AG09309 (cell line): ENCODE measurements at places on chromosomes 6 and 20.

GRCh38 chr6:57242505-57242904, 20.4 kb upstream of the RAB23 start:
- peak; percentile 89 for DNase-seq

DNA sequence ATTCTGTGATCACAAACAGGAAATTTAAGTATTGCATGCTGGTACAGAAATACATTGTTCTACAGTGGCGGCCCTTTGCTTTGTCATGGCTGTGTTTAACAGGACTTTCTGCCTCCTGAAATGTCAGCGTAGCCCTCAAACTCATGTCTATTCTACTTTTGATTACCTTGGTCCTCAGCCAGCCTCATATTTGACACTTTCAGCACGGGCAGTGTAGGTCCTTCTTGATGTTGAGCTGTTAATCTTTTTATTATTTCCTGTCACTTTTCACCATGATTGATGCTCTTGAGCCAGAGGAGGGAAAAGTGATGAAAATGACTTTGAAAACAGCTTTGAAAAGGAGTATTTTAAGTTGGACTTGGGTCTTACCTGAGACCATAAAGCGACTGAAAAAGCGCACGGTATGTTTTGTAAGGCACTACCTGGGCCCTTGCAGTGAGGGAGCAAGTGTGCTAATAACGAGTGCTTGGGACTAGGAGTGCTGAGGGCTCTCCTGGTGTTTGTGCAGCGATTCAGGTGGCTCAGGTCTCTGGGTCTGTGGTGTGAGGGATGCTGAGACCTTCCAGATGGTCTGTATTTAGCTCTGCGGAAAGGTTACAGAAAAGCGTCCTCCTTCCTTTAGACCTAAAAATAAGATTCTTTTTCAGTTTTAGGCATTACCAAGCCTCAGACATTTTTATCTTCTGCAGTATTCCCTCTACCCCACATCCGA, 45.2 kb upstream of the RREB1 start:
- DNase-seq = no peak

- no peak for DNase-seq
Observed at GRCh38 chr20:2536560-2536986, at the start of gene TMC2. Gene TMC2 (plus strand): TSS chr20:2536573. CDS start chr20:2536622, 49 bp downstream.

- DNase-seq = no peak
Observed at GRCh38 chr6:29941471-29941870, 861 bp upstream of the HLA-A start.

- DNase-seq = no peak
Observed at GRCh38 chr6:38824243-38824894, 109.3 kb downstream of the DNAH8 start.

- DNase-seq = no peak
Observed at GRCh38 chr6:139510040-139510790, 135.8 kb upstream of the CITED2 start.

GRCh38 chr6:113076816-113077215, 729.7 kb downstream of the RFPL4B start:
- no peak for DNase-seq

- no peak for DNase-seq
Observed at GRCh38 chr6:144331491-144331969, 46.4 kb downstream of the UTRN start.

- no peak for DNase-seq
Observed at GRCh38 chr6:41722969-41723529, 12.4 kb downstream of the TFEB start.

- DNase-seq = no peak
Observed at GRCh38 chr6:14739827-14740226, 506.0 kb upstream of the JARID2 start.

GRCh38 chr6:157770946-157771345, 52.1 kb upstream of the SNX9 start:
- no peak for DNase-seq

GRCh38 chr6:154056536-154056935, 17.5 kb downstream of the OPRM1 start:
- no peak for DNase-seq

GRCh38 chr20:63619505-63619904, 7.4 kb downstream of the GMEB2 start:
- no peak for DNase-seq

DNA sequence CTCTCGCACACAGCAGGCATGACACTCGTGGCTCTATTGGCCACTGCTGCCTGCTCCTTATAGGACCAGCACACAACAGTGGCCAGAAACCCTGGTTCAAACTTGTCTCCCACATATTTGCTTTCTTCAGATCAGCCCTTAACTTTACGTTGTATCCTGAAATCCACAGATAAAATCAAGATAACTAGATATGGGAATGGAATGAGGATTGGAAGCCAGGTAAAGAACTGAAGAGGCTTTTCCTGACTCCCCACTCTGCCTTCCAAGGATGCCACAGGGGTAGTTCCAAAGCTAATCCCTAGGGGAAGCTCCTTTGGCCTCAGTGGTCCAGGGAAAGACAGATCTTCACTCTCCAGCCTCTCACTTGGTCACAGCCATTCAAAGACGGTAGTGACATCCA, 86.5 kb downstream of the INSM1 start:
- no peak for DNase-seq

DNA sequence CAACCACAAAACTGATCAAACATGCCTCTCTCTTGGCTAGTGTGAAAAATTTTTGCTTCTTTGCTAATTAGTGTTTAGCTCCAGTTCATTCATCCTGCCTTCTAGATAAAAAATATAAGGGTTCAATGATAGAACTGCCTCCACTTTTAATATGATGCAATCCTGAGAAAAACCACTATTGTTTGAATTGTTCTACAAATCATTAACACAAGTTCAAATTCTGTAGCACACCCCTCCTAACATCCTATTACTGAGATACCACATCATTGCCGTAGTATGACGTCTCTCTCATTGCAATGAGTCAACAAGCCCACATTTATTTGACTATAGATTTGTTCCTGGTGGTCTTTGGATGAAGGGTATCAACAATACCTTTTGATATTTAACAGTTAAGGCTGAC, 365.8 kb upstream of the OPRM1 start:
- DNase-seq = no peak

GRCh38 chr6:40743226-40743625, 156.1 kb upstream of the LRFN2 start:
- DNase-seq = no peak

DNA sequence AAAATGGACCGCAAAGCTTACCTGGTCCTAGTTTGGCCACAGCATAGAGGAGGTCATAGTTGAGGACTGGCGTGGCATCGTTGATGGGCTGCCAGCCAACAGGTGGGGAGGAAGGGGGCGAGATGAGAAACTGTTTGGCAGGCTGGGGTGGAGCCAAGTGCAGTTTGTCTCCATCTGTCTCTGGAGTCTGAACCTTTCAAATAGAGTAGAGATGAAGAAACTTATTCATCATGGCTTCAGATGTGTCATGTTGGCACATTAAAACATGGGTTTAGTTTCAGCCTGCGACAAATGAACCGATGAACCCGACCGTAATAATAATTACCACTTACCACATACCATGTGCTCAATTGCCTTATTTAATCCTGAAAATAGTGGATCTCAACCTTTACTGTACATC, 75.9 kb upstream of the ENPP5 start:
- DNase-seq = no peak

- no peak for DNase-seq
Observed at GRCh38 chr6:14676064-14676463, 558.5 kb downstream of the CD83 start.

GRCh38 chr20:3231889-3232588, 7.0 kb downstream of the SLC4A11 start:
- no peak for DNase-seq

- DNase-seq = peak; percentile 13
Observed at GRCh38 chr20:9038791-9039535, 29.9 kb upstream of the PLCB4 start.

- no peak for DNase-seq
Observed at GRCh38 chr6:146910611-146911010, 293.6 kb upstream of the STXBP5 start.

DNA sequence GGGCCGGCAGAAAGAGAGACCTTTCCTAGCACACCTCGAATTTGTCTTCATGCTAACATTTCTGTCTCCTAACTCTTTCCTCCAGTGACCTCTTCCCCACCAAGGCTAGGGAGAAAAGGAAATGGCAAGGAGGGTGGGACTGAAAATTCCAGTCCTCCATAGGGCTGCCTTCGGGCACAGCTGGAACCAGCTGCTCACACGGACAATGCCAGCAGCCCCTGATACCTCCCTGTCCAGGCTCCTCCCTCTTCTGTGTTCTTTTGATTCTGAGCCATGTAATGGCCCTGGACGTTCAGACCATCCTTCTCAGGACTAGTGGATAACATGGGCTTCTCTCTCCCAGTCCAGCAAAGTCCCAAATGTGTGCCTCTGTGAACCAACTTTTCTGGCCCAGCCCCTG, 29.1 kb upstream of the PHACTR3 start:
- DNase-seq = no peak

DNA sequence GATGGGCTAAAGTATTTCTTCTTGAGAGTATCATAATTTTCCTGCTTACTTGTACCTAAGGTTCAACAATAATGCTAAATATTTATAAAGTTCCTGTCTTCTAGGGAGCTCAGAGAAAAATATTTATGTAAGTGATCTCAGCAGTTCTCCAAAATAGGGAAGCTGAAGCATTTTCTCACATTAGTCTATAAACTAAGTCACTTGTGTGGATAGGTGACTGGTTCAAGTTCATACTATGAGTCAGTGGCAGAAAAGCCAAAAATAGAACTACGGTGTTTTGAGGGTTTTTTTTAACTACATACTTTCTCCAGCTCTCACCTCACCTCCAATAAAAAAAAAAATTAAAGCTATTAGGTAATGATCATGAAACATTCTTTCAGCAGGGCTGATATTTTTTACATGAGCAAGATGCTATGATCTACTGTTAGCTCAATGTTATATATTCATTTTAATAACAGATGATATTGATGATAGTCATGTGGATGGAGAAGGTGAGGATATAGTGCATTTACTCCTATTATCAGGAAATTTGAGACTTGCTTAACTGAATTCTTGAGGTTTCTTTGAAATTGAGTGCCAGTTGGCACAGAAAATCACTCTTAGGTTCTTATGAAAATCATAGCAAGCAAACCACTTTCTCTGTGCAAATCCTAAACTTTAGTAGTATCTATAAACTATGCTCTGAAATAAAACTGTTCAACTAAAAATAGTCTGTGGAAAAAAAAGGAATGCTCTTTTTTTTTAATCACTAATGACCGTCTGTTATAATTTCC, 4.1 kb upstream of the MOXD1 start:
- no peak for DNase-seq

DNA sequence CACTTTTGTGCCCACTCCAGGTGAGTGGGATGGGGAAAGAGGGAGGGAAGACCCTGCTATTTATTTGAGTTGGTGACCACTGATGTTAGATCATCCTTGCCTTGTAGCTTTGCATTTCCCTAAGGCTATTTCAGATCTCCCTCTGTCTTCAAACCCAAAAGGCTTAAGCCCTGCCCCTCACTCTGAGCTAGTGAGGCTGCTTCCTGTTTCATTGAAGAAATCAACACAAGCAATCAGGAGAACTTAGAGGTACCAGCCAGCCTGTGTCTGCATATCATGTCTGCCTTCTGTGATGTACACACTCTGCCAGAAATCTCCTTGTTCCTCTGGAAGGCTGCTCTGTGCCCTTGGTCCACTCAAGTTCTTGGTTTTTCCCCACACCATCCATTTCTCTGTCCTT, 135.3 kb downstream of the ARID1B start:
- no peak for DNase-seq

DNA sequence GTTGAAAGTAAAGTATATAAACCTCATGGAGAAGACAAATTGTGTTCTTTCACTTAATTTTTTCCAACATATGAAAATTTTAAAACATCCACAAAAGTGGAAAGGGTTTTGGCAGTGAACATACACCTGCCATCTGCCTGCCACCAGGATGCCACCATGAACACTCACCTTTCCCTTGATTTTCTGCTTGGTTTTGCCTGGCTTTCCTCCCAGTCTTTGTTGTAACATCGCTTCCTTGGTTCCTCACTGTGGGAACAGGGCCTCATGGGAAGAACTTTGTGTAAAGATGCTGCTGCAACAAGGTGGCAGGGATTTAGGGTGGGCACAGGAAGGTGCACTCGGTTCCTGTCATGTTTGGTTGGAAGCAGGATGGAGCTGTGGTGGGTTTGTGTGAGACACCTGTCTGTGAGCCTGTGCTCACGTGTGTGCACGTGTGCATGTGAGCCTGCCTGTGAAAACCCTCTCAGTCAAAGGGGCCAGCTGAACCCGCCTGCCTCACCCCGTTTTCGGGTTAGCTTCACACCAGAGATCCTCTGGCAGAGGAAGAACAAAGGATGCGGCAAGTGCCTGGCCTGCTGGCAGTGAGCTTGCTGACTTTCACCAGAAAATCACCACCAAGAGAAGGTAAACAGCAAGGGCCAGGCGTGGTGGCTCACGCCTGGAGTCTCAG, 11.0 kb upstream of the RBM38 start:
- no peak for DNase-seq

GRCh38 chr6:52929321-52930164, 20.0 kb upstream of the GSTA3 start:
- DNase-seq = peak; percentile 78

DNA sequence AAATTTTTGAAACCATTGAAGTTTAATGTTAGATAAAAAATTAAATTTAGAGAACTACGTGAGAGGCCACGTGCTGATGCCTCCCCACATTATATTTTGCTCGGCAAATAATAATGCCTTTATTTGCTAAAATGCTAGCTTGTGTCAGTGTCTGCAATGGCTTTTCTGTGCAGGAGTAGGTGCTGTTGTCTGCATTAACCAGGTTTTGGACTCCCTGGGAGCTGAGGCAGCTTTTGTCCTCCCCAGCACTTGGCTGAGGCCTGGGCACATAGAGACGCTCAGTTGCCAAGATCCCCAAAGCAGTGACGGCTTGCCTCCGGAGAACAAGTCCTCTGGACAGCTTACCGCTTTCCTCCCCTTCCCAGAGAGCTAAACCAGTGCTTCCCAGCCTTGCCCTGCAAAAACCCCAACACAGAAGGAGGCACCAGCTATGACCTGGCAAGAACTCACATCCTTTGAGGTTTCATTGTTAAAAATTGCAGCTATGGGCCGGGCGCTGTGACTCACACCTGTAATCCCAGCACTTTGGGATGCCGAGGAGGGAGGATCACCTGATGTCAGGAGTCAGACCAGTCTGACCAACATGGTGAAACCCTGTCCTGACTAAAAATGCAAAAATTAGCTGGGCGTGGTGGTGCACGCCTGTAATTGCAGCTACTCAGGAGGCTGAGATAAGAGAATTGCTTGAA, 59.9 kb downstream of the KAT14 start:
- DNase-seq = no peak

DNA sequence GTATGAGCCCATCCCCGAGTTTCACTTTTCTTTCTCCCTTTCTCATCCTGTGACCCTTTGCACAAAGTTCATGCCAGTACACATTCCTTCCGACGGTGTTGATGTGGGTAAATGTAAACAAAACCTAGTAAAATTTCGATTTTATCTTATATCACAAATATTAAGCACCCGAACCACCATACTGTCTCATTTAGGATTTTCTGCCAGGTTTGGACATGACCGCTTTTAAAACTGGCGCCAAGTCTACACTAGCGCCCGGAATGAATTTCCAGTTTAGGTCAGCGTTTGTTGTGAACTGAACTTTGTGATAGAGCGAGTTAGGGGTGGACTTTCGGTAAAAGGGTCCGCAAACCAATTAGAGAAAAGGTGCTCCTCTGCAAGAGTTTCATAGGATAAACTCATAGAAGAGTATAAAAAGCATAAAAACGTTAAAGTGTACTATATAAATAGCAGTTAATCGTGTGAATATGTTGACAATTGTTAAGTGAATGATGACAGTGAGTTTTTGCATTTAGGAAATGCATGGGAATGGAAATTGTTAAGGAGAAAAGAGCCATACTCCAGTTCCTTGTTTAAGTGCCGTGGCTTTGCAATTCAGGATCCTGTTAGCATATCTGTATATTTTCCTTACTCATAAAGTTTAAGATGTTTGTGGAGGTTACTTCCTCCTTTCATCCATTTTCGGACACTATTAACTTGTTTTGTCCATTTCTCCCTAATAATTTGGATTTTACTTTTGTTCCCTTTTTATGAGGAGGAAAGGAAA, 937 bp downstream of the AKAP7 start:
- no peak for DNase-seq
